Astrocyte of the hippocampus (primary cell): ENCODE measurements at places on chromosomes 3 and 15.
A peak's percentile ranks its signal among the peaks of the same experiment; 100 is the strongest.

DNA sequence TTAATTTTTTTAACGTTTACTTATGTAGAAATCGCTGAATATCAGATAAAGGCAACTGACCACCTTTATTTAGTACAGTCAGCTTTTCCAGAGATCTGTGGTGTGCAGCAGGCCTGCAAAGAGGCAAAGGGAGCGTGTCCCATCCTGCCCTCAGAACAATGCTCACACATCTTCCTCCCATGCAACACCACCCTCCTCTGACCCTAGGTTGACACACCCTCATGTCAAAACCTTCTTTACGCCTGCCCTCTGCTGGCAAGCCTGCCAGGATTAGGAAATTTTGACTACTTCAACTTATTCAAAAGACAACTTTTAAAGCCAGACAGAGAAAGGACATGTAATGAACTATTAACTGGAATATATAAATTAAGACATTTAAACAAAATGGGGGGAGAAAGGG, 513.7 kb downstream of the FOXP1 start:
- DNase-seq, result no peak

DNA sequence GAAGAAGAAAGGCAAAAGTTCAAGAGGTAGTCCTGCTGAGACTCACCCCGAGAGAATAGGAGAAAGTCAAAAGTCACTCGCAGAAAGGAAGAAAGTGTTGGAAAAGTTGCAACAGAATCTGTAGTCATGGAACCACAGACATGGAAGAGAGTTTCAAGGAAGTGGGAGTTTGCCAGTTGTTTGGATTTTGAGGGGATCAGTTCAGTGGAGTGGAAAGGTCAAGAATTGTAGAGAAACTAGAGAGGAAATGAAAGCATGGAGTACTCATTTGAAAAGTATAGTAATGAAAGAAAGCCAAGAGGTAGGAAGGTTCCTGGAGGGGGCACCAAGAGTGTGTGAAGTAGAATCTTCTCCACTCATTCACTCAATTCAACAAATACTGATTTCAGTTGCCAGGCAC, 34.7 kb downstream of the SPTSSB start:
- no peak for DNase-seq

DNA sequence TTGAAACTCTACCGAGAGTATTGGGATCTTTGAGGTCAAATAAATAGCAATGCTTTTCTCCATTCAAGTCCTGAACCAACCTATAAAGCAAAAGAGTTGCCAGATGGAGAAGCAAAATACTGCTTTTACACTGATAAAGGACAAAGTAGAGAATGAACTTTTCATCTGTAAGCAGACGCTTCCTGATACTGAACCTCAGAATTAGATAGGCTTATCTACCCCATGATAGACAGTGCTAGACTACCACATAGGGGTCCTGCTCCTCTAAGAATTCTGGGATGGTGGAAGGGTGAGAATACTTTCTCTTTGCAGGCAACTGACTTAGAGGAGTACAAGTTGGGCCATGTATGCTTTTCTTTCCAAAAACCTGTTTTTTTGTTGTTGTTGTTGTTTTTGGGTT, 9.5 kb downstream of the SAXO2 start:
- no peak for DNase-seq

DNA sequence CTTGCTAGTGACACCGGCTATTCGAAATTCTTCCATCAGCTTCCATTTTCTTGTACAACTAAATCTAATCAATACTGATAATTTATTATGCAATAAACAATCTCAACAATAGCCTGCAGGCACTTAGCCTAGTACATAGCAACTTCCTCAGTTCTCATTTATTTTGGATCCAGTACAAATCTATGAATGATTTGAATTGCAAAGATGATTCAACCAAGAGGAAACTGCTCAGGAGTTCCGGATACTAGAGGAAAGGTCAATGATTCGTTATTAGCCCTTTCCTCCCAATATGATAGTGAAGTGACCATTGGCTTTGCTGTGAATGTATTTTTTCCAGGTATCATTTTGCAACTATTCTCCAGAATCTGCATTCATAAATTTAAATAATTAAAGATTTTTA, 827.0 kb downstream of the CADM2 start:
- DNase-seq, result no peak

GRCh38 chr3:118641608-118642007, 393.0 kb downstream of the IGSF11 start:
- DNase-seq, result peak; percentile 27

DNA sequence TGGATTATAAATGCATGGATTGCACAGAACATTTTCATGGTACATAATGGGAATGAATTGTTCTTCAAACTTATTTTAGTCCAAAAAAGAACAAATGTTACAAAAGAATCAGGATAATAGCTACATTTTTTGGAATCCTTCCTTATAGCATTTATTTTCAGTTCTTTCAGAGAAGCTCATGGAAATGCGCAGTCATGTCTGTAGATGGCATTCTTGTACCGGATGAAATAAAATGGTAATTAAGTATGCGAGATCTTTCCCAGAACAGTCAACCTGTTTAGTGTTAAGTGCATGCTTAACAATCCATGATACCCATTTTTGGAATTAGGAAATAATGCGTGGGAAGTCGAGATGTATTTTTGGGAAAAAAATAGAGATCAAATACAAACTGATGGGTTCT, 38.2 kb upstream of the GOLGA8B start:
- DNase-seq, result peak; percentile 57

DNA sequence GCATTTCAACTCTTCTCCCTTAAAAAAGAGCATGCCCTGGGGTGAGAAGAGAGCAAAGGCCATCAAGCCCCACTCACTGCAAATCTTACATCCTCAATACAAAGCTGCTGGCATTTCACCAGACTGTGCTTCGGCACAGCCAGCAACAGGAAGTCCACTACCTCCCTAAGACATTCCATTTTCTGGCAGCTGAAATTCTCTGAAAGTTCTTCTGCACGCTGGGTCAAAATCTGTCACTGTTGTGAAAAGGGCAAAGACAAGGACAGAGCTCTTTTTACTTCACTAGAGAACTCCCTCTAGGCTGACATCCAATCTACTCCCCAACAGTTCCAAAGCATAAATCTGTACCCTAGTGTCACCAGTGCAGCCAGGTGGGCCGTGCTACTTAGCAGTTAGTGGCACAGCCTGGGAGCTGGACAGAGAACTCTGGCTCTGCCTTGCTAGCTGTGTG, 6.3 kb downstream of the MTMR10 start:
- DNase-seq, result peak; percentile 62
